Renal cortical epithelial cell (primary cell): ENCODE measurements at places on chromosomes 1 and 21. TPM values are rescaled to one million over a fixed set of nuclear protein-coding genes. Genes with fewer than 3 reads are reported as not detected.

GRCh38 chr1:234458352-234459017, 20.5 kb downstream of the TARBP1 start:
- DNase-seq: peak; percentile 42

GRCh38 chr1:234230414-234230862, 142.8 kb upstream of the COA6 start:
- no peak for DNase-seq

GRCh38 chr21:32410916-32411315, 1.6 kb upstream of the EVA1C start:
- no peak for DNase-seq

- DNase-seq: no peak
Measured at GRCh38 chr1:51314974-51315373, 15.4 kb downstream of the TTC39A start.

DNA sequence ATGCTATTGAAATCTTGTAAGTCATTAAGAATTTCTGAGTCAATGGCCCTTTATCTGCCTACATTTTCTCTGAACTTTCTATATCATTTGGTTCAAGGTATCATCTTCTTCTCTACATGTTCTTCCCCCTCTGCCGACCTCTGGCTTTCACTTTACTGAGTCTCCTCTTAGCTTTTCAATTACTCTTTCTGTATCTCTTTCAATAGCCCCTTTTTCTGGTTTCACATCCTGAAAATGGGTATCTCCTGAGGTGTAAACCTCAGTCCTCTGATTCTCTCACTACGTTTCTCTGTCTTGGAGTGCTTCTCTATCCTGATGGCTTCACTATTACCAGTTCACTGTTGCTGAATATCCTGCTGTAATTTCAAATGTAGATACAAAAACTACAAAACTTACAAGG, 98.9 kb downstream of the LYST start:
- no peak for DNase-seq

DCDC2B gene
- total RNA-seq: not detected in 2 replicates

PHGDH gene
- 24.7 and 33.1 TPM in 2 replicates for total RNA-seq

LCA5L gene
- total RNA-seq: 3.1 and 3.6 TPM in 2 replicates

DNA sequence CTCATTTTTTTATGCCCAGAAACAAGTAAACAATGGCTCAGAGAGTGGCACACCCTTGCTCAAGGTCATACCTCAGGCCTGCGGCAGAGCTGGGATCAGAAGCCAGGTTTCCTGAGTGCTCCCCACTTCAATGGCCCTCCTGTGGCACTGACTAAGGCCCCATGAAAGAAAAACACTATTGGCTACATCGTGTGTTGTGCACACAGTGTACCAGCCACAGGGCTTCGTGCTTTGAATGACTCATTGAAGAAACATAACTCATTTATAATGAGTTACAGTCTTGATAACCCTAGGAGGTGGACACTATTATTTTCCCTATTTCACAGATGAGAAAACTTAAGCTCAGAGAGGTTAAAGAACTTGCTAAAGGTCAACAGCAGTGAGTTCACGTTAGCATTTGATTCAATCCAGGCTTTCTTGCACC, 91.2 kb downstream of the TRABD2B start:
- peak; percentile 87 for DNase-seq

DNA sequence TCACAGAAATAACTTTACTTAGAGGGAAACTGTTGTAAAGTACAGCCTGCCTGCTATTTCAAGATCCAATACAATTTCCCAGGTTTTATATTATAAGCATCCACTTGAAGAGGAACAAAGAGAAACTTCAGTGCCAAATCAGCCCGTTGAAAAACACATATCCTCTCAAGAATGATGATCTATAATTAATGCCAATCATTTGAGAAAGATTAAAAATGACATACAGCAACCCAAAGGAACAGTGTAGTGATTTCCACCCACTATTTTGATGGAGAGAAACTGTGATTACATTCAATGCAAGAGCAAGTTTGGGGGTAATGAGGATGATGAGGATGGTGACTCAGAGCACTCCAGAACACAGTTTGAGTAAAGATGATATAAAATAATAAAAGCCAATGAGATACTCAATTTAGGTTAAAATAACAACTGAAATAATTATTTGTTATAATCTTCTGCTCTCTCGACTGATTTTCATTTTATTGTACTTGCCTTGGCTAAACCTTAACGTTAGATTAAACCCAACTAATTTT, 715.5 kb downstream of the NCAM2 start:
- DNase-seq: no peak

CFAP74 gene
- not detected in 2 replicates for total RNA-seq

TRIM67 gene
- 0.10 TPM in 1 of 2 replicates, not detected in the other for total RNA-seq

- no peak for DNase-seq
Measured at GRCh38 chr1:109733236-109733870, 7.5 kb downstream of the GSTM3 start.

CACNA1E gene
- total RNA-seq: 0.35 TPM in 1 of 2 replicates, not detected in the other

AADACL4 gene
- not detected in 2 replicates for total RNA-seq

DNA sequence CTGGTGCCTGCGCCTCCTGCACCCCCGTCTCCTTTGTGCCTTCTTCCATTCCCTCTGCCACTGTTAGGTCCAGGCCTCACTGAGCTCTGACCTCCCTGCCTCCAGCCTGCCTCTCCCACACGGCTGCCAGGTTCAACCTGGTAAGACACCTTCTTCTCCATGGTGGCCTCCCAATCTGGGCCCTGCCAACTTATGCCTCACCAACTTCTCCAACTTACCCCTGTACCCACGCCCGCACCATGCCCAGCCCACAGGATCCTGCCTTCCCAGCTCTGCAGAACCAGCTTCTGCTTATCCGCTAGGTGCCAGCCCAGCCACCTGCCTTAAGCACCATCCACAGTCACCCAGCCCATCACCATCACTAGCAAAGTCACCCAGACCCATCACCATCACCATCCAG, 37.2 kb downstream of the PDE9A start:
- no peak for DNase-seq

MYBPH gene
- total RNA-seq: not detected in 2 replicates

DNA sequence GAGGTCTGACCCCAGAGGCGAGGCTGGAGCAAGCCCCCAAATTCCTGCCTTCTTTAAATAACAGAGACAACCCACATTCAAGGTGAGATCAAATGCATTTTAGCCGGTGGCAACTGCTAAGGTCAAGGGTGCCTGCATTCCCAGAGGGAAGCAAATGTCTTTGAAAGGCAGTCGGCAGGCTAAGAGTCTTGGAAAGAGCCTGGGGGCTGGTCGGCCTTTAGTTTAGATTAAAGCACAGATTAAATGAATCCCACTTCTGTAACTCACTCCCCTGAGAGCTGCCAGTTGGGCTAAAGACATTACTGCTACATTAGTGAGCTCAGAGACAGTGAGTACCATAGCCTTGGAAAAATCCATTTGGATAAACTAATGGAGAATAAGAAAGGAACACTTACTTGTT, 59.2 kb downstream of the HTR6 start:
- DNase-seq: no peak

RGS18 gene
- total RNA-seq: not detected in 2 replicates

- no peak for DNase-seq
Measured at GRCh38 chr1:56934430-56935060, 31.3 kb downstream of the C8B start.

KCNA3 gene
- not detected in 2 replicates for total RNA-seq

HAPLN2 gene
- total RNA-seq: not detected in 2 replicates

DNA sequence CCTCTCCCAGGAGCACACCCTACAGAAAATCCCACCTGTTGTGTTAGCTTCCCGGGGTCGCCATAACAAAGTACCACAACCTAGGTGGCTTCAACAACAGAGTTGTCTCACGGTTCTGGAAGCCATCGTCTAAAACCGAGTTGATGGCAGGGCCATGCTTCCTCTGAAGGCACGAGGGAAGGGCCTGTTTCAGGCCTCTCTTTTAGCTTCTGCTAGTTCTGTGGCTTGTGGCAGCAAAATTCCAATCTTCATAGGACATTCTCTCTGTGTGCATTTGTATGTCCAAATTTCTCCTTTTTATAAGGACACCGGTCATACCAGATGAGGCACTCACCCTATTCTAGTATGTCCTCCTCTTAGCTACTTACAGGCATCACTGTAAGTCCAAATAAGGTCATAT, 3.2 kb downstream of the CFAP74 start:
- no peak for DNase-seq

CRYAA gene
- not detected in 2 replicates for total RNA-seq

PGLYRP4 gene
- not detected in 2 replicates for total RNA-seq

DNA sequence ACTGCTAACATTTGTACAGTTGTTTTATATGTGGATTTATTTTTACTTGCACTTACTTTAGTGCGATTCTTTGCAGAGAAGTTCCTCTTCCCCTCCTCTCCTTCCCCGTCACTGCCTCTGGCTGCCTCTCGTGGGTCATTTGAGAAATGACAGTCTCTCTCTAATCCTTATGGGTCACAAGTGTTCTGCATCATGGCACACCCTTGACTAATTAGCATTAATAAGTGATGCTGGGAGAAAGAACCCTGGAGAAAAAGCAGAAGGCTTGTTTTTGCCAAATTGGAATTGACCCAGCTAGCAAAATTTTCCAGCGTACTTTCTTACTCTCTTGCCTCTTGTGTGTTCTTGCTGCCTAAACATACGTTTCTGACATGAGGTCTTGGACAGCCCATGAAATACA, 301.2 kb downstream of the DUSP10 start:
- peak; percentile 86 for DNase-seq

LRIF1 gene
- 8.3 and 13.7 TPM in 2 replicates for total RNA-seq

ERRFI1 gene
- total RNA-seq: 38.3 and 47.8 TPM in 2 replicates

- DNase-seq: no peak
Measured at GRCh38 chr1:161091796-161092507, 2.6 kb upstream of the NECTIN4 start.

TCHH gene
- total RNA-seq: 0.10 TPM in 1 of 2 replicates, not detected in the other

DNA sequence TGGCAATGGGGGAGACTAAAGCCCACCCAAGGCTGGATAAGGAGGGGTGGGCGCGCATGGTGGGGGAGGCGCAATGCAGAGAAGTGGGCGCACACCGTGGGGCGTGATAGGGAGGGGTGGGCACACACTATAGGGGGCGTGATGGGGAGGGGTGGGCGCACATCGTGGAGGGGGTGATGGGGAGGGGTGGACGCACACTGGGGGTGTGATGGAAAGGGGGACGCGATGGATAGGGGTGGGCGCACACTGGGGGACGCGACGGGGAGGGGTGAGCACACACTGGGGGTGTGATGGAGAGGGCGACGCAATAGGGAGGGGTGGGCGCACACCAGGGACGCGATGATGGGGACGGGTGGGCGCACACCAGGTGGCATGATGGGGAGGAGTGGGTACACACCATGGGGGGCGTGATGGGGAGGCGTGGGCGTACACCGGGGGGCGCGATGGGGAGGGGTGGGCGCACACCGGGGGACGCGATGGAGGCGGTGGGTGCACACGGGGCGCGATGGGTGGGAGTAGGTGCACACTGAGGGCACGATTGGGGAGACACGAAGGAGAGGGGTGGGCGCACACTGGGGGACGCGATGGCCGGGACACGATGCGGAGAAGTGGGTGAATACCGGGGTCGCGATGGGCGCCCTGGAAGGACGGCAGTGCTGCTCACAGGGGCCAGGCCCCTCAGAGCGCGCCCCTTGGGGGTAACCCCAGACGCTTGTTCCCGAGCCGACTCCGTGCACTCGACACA, 929 bp downstream of the SUMO3 start:
- no peak for DNase-seq

- DNase-seq: peak; percentile 61
Measured at GRCh38 chr1:16152481-16153087, 3.3 kb downstream of the EPHA2 start.

KCNK2 gene
- total RNA-seq: 0.25 TPM in 1 of 2 replicates, not detected in the other

DNA sequence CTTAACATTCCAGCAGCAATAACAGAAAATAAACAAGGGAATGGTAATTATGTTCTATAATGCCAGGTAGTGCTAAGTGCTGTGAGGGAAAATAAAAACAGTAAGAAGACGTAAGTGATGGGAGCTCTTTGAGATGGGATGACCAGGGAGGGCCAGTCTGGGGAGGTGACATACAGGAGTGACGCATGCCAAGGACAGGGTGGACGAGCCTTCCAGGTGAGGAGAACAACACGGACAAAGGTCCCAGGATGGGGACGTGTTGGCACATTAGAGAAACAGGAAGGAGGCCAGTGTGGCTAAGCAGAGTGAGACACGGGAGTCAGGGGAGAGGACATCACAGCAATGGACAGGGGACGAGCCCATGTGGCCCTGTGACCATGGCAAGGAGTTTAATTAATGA, 11.7 kb upstream of the LRRC52 start:
- no peak for DNase-seq

DNA sequence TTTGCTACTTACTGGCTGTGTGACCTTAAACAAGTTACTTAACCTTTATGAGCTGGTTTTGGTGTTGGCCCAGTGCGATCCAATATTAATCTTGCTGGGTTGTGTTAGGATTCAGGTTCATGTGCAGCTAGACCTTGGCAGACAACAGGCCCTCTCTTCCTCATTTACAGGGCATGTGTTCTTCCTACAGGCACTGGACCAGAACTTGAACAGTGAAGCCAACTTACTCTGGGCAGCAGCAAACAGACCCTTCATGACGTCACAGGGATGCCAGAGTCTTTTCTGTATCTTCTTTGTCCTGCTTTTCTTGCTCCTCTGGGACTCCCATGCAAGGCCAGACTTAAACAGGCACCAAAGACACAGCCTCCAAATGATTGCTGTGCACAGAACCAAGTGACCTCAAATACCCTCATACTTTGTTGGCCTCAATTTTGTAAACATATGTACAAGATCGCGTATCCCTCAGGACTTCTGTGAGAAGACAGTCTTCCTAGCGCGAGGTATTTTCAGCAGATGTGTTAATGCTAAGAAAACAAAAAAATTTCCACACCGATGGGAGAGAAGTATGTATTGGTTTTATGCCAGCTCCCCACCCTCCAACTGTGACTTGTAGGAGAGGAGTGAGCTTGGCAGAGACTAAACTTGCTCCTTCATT, 73.7 kb downstream of the URB2 start:
- DNase-seq: no peak

BRDT gene
- not detected in 2 replicates for total RNA-seq

- DNase-seq: peak; percentile 78
Measured at GRCh38 chr1:161738627-161739287, 10.8 kb upstream of the DUSP12 start.

TRPM2 gene
- 0.52 and 1.4 TPM in 2 replicates for total RNA-seq

TINAGL1 gene
- total RNA-seq: 168 and 349 TPM in 2 replicates

DNA sequence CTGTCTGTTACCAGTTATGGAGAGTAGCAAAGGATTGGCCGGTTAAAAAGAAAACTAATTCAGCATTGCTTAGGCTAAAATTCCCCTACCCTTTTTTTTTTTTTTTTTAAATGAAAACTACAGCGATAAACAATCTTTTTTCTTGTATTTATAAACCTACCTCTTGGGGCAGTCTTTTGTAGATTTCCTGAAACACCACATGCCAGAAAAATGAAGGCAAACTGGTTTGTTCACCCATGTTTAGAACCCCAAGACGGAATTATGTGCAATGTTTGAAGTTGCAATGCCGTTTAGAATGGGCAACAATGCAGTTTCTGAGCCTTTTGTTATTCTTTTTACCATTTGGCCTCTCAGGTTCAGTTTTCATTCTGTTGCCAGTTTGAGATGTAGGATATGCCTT, 59.1 kb downstream of the PRDM2 start:
- DNase-seq: peak; percentile 58

SELE gene
- total RNA-seq: not detected in 2 replicates

FRRS1 gene
- total RNA-seq: 5.0 and 7.0 TPM in 2 replicates
